Activated CD4-positive, alpha-beta T cell treated with anti-CD3 and anti-CD28 coated beads, Interleukin-2, amount 50 U/mL, for 1 hour (primary cell): ENCODE measurements at places on chromosomes 7 and 10.

DNA sequence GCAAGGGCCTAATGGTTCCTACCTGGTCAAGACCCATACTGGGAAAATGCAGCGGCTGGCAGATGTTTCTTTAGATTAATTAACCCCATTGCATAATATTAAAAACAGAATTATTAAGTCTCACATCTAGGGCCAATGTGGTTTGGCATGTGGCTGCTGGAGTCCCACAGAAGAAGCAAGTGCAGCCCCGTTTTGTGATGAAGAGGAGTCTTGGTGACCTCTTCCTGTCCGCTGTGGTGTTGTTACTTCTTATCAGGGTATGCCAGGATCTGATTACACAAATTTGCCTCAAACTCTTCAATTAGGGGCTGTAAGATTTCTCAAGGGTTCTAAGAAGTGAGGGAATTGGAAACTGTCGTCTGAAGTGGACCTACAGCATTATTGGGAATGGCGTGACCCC lies 240.3 kb downstream of the SEC23IP start:
- no peak for DNase-seq

DNA sequence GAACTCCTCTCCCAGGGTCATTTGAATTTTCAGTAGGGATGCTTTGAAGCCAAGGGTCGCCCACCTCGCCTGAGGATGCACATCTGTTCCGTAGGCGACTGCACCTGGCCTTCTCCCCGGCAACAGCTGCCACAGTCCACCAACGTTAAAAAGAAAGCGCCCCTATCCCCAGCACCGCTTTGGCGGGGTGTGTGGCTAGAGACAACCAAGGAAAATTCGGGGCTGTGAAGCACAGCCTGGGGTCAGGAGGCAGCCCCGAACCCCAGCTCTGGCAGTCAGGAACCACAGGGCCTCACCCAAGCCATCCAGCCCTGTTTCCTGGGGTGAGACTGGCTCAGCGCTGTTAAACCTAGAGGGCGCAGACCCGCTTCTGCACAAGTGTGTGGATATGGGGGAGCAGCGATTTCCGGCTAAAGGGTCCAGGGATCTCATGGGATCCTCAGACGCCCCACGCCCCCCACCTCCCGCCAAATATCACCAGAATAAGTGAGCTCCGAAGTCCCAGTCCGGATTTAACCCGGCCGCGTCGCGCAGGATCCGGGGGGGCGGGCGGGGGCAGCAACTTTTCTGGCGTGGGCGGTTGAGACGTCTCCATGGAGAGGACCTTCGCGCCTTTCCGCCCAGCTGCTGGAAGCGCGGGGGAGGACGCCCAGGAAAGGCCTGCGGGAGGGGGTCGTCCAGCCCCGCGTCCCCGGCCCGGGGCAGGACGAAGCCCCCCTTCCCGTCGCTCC lies 822 bp downstream of the ZC3HAV1L start:
- DNase-seq, result no peak

DNA sequence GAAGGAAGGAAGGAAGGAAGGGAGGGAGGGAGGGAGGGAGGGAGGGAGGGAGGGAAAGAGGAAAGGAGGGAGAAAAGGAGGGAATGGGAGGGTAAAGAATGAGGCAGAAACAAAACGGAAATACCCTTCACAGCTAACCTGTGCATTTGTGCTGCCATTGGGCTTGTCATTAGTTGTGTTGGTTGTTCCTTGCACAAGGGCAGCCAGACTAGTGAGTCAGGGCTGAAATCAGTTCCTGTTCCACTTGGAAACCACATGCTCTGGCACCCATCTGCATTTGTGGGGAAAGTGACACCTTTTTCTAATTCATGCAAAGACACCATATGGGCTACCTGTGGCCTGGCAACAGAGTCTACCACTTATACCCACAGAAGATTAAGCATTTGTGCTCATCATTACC lies 1004.0 kb upstream of the C7orf33 start:
- no peak for DNase-seq

DNA sequence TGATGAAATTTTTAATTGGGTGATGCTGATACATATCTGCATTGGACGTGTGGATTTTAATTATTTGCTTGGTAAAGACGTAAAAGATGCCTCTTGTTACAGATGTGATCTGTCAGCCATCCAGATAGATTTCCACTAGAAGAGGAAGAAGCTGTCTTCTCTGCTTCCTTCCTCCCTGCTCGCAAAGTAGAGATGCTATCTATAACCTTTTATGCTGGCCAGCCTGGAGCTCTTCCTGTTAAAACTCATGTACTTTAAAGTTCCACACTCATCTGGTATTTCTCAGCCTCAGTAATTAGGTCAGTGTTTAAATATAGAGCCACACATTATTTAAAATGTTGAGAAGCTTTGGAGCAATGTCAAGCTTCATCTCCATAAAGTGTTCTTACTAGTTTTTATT lies 51.2 kb upstream of the TMEM229A start:
- DNase-seq, result no peak

DNA sequence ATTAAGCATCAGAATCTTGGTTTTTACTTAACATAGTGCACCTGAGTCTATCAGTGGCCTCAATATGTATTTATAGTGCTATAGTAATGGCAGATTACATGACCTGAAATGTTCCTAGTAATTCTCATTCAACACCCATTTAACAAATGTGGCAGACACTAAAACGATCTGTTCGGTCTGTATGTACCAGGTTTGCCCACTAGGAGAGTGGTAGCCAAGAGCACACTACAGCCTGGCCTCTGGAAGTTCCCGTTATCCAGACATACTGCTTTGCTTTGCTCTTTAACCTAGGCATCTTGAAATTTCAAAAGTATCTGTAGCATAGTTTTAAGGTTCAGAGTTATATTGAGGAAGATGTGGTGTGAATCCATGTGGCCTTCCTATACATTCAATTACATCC lies 395.7 kb upstream of the NRG3 start:
- no peak for DNase-seq

DNA sequence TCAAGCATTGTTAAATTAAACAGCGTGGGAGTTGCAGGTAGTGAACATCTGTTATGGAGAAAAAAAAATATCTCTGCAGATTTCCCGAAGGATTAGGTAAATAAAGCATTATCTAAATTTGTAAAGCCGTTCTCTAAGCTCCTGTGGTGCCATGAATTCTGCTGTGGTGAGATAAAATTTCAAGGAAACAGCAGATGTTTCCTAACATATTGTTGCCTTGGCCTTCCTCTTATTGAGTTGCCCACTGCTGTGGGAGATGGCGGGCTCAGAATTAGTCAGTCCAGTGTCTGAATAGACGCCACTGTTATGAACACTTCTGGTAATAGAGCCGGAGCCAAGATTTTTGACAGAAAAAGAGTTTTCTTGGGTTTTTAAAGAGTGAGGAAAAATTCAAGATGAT lies 82.6 kb upstream of the ELMO1 start:
- no peak for DNase-seq
